GM04504 (cell line): ENCODE measurements at places on chromosomes 5 and 9.

GRCh38 chr5:34603378-34603777 is 52.8 kb upstream of the RAI14 start:
- no peak for DNase-seq

- no peak for DNase-seq
Observed at GRCh38 chr9:127025042-127025441, 97.4 kb downstream of the ANGPTL2 start.

DNA sequence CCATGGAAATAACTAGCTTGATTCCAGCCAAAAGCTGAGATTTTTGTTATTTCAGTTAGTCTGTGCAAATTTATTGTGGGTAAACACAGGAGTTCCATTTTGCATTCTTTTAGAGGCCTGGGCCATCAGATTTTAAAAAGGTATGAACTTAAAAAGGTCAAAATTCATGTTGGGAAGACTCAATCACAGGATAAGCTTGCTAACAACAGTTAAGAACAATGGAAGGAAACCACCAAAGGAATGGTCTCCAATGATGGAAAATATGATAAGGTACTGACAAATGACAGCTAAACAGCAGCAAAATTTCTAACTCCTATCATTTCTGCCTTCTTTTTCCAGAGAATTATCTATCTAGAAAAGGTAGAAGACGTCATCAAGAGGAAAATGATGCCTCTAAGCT is 16.0 kb downstream of the ABITRAM start:
- no peak for DNase-seq

DNA sequence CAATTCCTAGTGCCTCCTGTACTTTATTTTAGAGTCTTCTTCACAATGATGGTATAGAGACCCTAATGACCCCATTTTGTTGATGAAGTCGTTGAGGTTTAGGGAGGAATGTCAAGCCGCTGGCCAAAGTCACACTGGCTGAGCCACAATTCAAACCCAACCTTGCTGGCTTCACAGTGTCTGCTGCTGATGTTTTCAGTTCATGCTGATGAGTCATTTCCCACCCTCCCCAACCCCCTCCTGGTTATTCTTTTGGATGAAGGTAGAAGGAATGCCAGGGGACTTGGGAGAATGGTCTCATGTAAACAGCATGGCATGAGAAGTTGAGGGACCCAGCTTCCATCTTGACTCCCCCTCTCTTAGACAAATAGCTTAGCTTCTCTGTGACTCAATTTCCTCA is 68.6 kb downstream of the TMEM252 start:
- DNase-seq: no peak

- DNase-seq: no peak
Observed at GRCh38 chr5:109519416-109519815, 109.6 kb upstream of the PJA2 start.

- DNase-seq: no peak
Observed at GRCh38 chr5:77170196-77170890, 40.1 kb upstream of the PDE8B start.

DNA sequence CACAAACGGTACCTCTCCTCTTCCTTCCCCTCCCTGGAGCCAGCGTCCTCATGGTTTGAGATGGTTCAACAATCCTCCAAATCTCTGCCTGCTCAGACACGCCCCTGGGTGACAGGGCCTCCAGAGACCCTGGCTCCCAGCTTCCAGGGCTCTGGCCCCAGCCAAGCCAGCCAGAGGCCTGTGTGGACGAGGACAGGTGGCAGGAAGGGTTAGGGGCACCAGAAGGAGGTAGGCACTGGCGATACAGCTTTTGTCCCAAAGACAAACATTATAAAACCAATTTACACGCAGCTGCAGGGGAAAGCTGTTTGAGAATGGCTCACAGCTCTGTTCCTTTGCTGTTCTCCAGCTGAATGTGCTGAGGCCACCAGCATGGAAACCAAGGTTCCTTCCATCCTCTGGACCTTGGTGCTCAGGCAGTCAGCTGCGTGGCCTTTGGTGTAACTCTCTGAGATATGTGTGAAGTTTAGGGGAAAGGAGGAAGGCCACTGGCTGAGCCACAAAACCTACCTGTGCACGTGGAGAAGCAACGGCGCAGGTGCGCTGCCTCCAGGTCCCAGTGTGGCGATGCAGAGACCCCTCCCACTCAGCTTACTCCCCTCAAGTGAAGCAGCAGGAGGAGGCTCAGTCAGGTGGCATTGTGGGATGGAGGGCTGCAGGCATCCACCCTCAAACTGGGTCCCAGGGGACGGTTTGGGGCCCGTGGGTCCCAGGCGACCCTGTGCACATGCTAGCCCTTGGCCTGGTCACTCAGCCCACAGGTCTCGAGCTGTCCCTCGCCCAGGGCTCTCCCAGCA is 4.3 kb upstream of the QRFP start:
- DNase-seq: no peak

DNA sequence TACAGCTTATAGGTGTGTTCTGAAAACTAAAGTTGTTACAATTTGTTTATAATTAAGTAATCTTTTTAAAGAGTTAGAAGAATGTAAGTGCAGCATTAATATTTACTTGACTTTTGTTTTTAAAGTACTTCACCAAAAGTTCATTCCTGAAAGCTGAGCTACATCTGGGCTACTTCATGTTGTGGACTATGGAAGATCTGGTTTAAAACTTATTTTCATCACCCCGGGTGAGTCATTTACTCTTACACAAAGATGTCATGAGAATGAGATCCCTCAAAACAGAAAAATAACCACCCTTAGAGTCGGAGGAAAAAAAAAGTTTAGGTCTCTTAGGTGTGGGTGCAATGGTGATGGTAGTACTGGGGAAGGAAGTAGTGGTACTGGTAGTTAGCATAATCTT is 5.1 kb downstream of the POU5F2 start:
- peak; percentile 3 for DNase-seq

DNA sequence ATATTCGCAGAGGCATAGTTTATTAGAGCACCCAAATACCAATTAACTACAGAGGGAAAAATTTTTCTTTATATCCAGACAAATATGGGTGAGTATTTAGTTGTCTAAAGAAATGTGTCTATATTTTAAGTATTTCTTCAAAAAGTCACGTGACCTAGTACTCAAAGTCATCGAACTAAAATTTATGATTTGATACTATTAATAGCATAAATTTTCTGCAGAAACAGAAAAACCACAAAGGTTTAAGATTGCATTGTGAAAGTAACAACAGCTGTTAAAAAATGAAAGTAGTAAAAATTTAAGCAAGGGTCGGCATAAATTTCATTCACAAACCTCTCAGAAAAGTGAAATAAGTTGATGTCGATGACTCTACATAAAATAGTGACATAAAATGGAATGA is 323.9 kb upstream of the RORB start:
- DNase-seq: no peak

GRCh38 chr9:81790166-81790565 is 100.8 kb upstream of the TLE1 start:
- DNase-seq: no peak
